ENCODE measurements at places on chromosomes 5 and 9. TPM values are rescaled to one million over a fixed set of nuclear protein-coding genes. Genes with fewer than 3 reads are reported as not detected.

The FBXL7 gene
- total RNA-seq, result 12.8 TPM

The TRPM3 gene
- 0.72 TPM for total RNA-seq

The STING1 gene
- total RNA-seq, result 38.9 TPM

The SYK gene
- 7.1 TPM for total RNA-seq

The FOXD4L3 gene
- total RNA-seq, result not detected

The TMEM252 gene
- not detected for total RNA-seq

The SLC25A2 gene
- not detected for total RNA-seq

- DNase-seq, result peak; percentile 89
Observed at GRCh38 chr9:112348257-112349007, 15.0 kb upstream of the PTBP3 start.

- DNase-seq, result no peak
Observed at GRCh38 chr9:5798581-5798980, 34.3 kb downstream of the ERMP1 start.

DNA sequence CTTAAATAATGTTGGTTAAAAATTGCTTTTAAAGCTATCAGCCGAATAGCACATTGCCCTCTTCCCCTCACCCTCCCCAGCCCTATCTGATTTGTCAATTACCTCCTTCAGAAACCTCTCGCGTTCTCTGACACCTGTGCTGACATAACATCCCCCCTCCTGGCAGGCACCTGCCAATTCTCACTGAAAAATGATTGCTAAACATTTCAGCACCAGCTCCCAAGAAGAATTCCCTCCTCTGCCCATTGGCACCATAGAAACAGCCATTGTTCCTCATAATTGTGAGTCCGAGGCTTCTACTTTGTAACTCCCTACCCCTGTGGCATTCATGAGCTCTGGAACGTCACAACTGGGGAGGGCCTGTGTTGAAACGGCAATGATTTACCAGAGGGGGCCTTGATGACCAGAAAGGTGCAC lies 20.2 kb downstream of the CDH6 start:
- DNase-seq, result no peak

DNA sequence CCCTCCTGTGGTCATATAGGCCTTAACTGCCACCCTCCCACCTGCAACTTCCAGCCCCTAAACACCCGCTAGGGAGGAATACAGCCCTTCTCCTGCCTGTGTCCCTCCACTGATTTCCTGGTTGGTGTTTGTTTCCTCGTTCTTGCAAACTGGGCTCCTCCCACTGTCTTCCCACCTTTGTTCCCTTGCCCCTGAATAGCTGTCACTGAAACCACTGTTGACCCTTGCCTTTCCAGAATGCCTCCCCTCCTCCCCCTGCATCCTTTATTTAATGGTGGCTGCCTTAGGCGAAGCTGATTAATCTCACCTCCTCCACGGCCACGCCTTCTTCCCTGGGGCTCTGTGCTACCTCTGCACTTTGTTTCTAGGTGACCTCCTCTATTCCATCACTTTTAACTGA lies 626.7 kb downstream of the BNC2 start:
- DNase-seq, result no peak

DNA sequence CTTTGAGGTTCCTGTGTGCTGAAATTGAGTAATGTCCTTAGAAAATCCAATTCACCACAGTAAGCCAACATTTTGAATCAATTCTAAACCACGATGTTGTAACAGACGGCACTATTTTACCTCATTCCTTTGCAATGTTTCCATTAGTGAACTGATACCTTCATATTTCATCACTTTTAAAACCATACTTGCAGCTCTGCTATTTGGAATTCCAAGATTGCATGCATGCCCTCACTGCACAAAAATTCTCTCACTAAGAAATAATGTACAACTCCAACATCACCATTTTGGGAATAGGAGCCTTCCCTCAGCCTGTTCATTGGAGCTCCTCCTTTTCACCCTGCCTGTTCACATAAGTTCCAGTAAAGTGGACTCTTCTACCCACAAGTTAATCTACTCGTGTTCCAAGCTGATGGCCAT lies 74.8 kb upstream of the TGFBR1 start:
- no peak for DNase-seq

DNA sequence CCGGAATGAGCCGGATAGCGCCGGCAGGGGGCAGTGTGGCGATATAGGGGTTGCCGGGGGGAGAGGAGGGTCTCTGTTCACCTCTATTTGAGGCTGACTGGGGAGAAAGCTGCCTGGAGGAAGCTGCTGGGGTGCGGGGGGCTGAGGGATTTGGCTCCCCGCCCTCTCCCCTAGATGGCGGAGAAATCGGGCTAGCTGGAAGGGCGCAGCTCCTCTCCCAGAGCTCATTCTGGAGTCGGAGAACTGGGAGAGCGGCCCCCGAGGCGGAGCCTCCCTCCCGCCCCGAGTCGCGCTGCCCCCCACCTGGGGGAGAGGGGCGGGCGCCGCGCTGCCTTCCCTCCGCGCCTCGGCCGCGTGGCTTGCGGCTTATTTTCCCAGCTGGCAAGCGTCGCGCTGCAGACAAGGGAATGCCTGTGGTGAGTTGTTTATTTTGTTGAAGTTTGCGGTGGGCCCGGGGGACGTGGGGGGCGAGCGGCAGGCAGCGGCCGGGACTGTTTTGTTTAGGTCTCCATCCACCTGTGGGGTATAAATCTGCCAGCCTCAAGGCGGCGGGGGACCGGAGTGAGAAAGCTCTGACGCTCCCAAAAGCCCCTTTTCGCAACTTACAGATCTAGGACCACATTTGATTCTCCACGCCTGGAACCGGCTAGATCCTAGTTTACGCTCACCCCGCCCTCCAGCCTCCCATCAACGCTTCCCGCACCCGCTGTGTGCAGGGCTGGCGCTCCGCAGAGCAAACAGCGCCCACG lies 4.1 kb upstream of the RGMB start:
- peak; percentile 92 for DNase-seq

- DNase-seq, result no peak
Observed at GRCh38 chr9:69502671-69503301, 169.4 kb downstream of the APBA1 start.

DNA sequence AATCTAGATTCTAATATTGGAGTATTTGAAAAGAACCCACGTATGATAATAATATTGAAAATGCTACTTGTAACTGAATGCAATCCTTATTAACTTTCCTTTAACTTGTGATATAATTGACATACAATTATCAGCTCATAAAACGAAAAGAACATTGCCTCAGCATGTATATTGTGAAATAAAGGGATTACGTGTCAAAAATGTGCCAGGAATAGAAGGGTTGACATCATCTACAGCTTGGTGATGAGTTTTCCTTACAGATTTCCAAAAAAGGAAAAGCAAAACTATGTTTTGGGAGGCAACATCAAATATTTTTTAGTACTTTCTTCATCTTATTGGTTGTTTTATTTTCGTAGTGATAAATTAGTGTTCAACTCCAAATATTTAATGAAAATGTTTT lies 266.0 kb upstream of the PTGER4 start:
- DNase-seq, result no peak

GRCh38 chr5:133814152-133814551 lies 154.3 kb downstream of the C5orf15 start:
- no peak for DNase-seq

DNA sequence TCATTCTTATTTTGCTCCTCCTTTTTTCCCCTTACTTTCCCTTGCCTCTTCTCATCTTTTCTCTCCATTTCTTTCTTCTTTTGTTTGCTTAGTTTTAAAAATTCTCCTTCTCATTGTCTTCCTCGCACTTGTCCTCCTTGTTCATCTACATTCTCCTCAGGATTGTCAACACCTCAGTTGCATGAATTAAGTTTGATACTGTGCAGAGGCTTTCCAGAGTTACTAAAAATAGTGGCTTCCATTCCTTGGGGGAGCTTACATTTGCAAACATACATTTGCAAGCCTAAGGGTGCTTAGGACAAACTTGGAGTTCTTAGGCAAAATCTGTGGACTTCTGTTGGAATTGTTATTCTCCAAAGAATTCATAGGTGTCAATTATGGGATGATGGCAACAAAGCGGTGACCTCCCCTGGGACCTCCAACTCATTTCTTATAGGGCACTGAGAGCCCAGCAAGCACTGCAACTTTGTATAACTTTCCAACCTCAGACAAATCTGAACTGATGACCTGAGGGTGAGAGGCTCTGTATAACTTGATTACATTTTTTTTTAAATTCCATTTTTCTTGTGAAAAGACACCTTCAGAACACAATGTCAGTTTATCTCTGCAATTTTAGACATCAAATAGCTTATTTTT lies 371.4 kb downstream of the TMEM38B start:
- DNase-seq, result no peak

- DNase-seq, result no peak
Observed at GRCh38 chr9:19623941-19624340, 164.9 kb downstream of the SLC24A2 start.

DNA sequence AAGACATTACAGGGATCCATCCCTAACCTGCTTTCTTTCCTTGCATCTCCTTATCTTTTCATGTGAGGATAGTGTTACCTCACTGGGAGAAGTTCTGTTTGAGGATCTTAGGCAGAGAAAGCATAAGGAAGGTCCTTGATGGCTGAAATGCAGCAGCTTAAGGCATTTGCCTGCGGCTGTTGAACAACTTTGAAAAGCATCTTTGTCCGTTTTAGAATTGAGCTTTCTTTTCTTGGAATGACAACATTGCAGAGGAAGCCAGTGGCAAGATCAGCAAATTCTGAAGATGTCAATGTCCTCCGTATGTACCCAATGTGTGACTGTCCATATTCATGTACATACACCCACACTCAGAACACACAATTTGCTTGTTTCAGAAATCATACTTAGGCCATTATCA lies 436.2 kb downstream of the GABRG2 start:
- DNase-seq, result peak; percentile 14

- no peak for DNase-seq
Observed at GRCh38 chr9:21554813-21555212, 72.7 kb upstream of the IFNE start.

GRCh38 chr5:115627295-115627865 lies 1.5 kb upstream of the TMED7 start:
- DNase-seq, result no peak

DNA sequence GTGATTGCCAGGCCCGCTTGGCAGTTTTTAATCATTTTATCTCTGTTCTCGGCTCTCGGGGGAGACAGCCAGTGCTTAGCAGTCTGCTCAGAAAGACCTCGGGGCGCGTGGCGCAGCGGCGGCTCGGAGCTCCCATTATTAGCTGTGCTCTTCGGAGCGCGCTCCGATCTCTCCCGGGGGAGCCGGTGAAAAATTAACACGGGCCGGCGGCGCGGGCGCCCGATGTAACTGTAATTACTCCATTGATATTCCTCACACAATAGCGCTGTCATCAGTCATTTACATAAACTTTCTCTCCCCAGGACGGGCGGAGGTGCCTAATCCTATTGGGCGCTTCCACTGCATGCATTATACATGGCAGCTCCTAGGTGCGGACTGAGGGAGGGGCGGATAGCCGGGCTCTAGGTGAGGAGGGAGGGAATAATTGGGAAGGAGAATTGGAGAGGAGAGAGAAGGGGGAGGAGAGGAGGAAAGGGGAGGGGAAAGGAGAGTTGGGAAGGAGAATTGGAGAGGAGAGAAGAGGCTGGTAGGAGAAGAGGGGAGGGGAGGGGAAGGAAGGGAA lies 24.9 kb downstream of the LMX1B start:
- DNase-seq, result no peak

GRCh38 chr9:32258482-32258881 lies 126.0 kb upstream of the ACO1 start:
- DNase-seq, result no peak

DNA sequence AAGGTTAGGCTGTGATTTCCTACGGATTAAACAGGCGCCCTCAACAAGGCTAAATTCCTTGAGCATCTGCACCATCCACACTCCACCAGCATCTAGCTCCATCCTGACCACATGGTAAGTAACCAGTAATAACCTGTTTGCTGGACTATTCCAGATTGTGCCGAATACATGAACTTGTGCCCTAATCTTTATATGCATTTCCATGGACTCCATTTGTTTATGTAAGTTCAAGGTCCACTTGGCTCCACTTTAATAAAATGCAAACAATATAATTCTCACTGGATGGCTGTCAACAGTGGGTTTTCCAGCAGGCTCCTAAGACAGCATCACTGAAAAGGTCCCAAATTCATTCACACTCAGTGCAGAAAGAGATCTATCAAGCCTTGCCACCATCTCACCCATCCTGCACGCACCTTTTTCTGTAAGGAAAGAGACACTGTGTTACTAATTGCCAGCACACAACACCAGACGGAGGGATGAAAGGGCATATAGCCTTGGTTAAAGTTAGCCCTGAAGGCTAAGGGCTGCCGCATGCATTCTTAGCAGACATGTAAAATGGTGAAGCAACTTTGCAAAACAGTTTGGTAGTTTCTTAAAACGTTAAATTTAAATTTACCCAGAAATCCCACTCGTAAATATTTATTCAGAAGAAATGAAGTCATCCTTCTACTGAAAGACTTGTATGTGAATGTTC lies 88.7 kb downstream of the GLIS3 start:
- DNase-seq, result no peak

DNA sequence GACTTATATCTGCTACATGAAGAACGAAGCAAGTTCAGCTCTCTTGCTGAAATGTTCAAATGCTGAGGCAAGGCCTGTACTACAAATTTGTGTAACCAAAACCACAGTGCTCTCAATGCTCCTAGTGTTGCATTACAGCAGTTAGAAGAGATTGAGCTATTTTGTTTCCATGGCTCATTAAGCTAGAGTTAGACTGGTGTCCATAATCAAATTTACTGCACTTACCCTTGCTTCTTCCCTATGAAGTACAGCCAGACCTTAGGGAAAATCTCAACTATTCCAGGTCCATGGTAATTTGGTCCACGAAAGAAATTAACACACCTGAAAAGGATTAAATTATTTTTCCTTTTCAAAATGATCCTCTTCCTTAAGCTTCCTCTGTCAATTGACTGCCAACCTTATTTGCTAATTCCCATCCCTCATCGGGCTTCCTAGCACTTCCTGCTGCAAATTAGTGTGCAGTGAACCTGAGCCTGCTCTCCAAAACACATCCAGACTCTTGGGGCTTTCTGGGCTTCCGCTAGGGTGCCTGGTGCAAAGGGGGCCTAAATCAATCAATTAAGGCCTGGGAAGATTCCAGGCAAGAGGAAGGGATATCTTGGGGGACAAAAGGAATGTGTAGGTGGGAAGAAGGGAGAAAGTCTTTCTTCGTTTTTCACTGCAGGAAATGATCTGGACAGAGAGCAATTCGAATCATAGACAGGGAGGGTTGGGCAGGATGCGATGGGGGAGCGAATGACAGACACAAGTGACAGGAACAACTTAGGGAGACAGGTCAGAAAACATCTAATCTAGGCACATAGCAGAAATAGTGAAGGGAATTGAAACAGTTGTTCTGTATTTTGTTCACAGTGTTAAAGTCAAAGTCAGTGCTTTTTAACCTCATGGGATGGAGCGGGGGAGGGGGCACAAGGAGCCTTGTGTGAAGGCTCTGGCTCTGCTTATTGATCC lies 542.4 kb downstream of the RAB3C start:
- peak; percentile 54 for DNase-seq

DNA sequence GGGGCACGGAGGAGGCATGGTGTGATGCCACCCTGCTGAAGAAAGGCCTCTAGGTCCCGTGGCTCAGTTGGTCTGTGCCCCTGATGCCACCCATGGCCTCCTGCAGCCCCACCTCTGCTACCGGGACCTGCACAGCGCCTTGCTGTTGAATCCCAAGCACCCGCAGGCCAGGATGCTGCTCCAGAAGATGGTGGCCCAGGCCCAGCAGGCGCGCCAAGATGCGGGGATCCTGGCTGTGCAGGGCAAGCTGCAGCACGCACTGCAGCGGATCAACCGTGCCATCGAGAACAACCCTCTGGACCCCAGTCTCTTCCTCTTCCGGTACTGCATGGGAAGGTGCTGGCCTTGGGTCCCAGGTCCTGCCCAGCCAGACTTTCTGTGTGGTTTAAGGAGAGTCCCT lies 7.1 kb downstream of the TTC16 start:
- no peak for DNase-seq

Data from tongue (tissue), 3 donors.